ENCODE measurements at places on chromosomes 13 and 19.
A peak's percentile ranks its signal among the peaks of the same experiment; 100 is the strongest.

- H3K27me3 ChIP-seq: no peaks in the 10 kb centered on the region
- no peak for DNase-seq
- H3K27ac ChIP-seq: no peak overlapping the region
- H3K4me3 ChIP-seq: no peak overlapping the region
Measured at GRCh38 chr13:93867481-93867880, 612.0 kb downstream of the DCT start.

- H3K36me3 ChIP-seq: peaks cover 7% of the 10 kb centered on the region
- no peak for DNase-seq
- H3K27me3 ChIP-seq: no peaks in the 10 kb centered on the region
- H3K4me1 ChIP-seq: peaks cover 13% of the 10 kb centered on the region
Measured at GRCh38 chr13:20997301-20998161, 63.9 kb downstream of the LATS2 start.

GRCh38 chr13:45341799-45342500, 967 bp upstream of the TPT1 start:
- H3K27me3 ChIP-seq: no peaks in the 10 kb centered on the region
- DNase-seq: no peak
- peak overlapping the region; percentile 100 for H3K27ac ChIP-seq
- peak overlapping the region; percentile 98 for H3K4me3 ChIP-seq

GRCh38 chr19:52722062-52723003, 12.5 kb downstream of the ZNF611 start:
- H3K27me3 ChIP-seq: no peaks in the 10 kb centered on the region
- H3K4me1 ChIP-seq: peaks cover 28% of the 10 kb centered on the region
- H3K4me3 ChIP-seq: no peak overlapping the region
- peaks cover 34% of the 10 kb centered on the region for H3K36me3 ChIP-seq

GRCh38 chr13:75481176-75482069, 546 bp downstream of the TBC1D4 start:
- no peaks in the 10 kb centered on the region for H3K27me3 ChIP-seq
- no peaks in the 10 kb centered on the region for H3K36me3 ChIP-seq
- H3K4me3 ChIP-seq: peak overlapping the region; percentile 99
- peak overlapping the region; percentile 75 for H3K27ac ChIP-seq
- peak; percentile 64 for DNase-seq

GRCh38 chr19:748274-748598, 2.7 kb upstream of the MISP start:
- peaks cover 6% of the 10 kb centered on the region for H3K4me1 ChIP-seq
- DNase-seq: no peak
- no peaks in the 10 kb centered on the region for H3K27me3 ChIP-seq
- no peak overlapping the region for H3K27ac ChIP-seq
- peaks cover 8% of the 10 kb centered on the region for H3K36me3 ChIP-seq

DNA sequence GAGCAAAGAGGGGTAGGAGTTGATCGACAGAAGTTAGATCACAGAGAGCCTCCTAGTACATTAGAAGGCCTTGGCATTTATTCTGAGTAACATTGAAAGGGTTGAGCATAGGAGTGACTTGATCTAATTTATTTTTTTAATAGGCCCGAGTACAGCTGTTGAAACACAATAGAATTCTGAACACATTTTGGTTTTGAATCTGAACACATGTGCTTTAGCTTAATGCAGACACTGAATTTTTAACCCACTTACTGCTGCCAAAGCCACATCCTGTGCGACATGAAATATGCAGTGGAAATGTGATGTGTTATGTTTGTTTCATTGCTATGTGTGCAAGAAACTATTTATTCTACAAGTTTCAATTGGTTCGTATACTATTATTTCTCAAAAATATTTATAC, 1505.9 kb downstream of the PCDH9 start:
- peaks cover 3% of the 10 kb centered on the region for H3K36me3 ChIP-seq
- no peak for DNase-seq
- H3K4me3 ChIP-seq: no peak overlapping the region
- H3K27me3 ChIP-seq: no peaks in the 10 kb centered on the region
- peaks cover 10% of the 10 kb centered on the region for H3K4me1 ChIP-seq

GRCh38 chr13:79709471-79709870, 228.5 kb downstream of the NDFIP2 start:
- no peaks in the 10 kb centered on the region for H3K27me3 ChIP-seq
- no peak for DNase-seq
- H3K36me3 ChIP-seq: no peaks in the 10 kb centered on the region
- no peak overlapping the region for H3K27ac ChIP-seq
- peaks cover 8% of the 10 kb centered on the region for H3K4me1 ChIP-seq

- H3K4me1 ChIP-seq: peaks cover 58% of the 10 kb centered on the region
- no peak overlapping the region for H3K4me3 ChIP-seq
- H3K36me3 ChIP-seq: no peaks in the 10 kb centered on the region
- H3K27me3 ChIP-seq: no peaks in the 10 kb centered on the region
- peak overlapping the region; percentile 82 for H3K27ac ChIP-seq
Measured at GRCh38 chr19:2168619-2169424, 5.1 kb downstream of the DOT1L start.

DNA sequence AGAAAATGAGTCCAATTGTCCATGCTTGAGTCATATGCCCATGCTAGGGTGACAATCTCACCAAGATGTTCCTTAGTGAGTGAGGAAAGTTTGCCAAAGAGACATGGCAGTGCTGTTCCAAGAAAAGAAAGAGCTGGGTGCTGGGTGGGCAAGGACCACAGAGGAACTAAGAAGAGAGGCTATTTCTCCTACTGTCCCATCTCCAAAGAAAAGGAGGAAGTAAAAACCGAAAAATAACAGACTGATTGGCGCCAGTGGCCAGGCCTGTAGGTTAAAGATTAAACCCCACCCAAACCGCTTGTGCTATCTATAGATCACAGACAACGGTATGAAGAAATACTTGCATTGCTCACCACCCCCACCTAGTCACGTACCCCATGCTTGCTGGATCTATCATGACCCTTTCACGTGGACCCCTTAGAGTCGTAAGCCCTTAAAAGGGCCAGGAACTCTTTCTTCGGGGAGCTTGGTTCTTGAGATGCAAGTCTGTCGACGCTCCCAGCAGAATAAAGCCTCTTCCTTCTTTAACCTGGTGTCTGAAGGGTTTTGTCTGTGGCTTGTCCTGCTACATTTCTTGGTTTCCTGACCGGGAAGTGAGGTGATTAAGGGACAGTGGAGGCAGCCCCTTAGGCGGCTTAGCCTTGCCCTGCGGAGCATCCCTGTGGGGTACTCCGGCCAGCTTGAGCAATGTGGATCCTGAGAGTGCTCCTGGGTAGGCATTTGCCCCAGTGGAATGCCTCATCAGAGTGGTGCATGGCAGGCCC, 606.5 kb downstream of the UQCRFS1 start:
- no peak overlapping the region for H3K4me3 ChIP-seq
- peaks cover 5% of the 10 kb centered on the region for H3K27me3 ChIP-seq
- no peak for DNase-seq
- H3K4me1 ChIP-seq: no peaks in the 10 kb centered on the region

DNA sequence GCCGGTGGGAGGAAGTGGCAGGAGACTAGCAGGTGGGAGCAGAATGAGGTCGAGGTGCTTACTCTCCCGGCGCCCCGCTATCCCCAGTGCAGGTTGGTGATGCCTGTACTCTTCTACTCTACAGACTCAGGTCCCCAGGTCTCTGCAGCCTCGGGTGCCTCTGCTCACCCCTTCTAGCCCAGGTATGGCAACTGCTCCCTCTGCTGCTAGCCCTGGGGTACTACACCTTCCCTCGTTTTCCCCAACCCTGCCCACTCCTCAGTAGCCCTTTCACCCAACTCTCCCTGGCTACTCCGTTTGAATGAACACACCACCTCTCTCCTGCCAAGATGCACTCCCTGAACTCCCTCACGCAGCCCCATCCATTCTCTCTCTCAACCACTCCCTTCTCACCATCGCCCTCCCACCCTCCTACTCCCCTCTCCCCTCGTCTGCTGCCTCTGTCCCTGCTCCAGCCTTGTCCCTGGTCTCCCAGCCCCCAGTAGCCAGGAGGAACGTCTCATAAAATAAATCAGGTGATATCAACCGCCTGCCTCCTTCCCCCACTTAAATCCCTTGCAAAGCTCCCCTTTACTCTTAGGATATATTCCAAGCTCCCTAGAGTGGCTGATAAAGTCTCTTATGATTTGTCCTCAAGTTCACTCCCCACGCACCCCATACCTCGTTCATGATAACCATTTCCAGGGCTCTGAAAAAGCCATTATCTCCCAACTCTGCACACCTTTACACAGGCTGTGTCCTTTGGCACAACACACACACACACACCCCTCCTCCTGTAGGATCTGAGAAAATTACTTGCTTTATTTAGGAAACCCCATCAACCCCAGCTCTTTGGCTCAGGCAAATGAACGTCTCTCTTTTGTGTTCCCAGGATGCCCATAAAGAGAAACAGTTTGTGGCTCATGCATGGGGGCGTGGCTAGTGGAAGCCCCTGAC, 8.2 kb upstream of the MEIS3 start:
- H3K36me3 ChIP-seq: no peaks in the 10 kb centered on the region
- H3K4me1 ChIP-seq: peaks cover 22% of the 10 kb centered on the region
- DNase-seq: peak; percentile 93
- no peak overlapping the region for H3K27ac ChIP-seq
- H3K27me3 ChIP-seq: peaks cover 28% of the 10 kb centered on the region

GRCh38 chr19:48718711-48719231, 754 bp downstream of the MAMSTR start:
- no peak for DNase-seq
- H3K4me1 ChIP-seq: peaks cover 42% of the 10 kb centered on the region

- no peaks in the 10 kb centered on the region for H3K27me3 ChIP-seq
- no peak overlapping the region for H3K4me3 ChIP-seq
- no peaks in the 10 kb centered on the region for H3K4me1 ChIP-seq
Measured at GRCh38 chr19:22901431-22902130, 69.5 kb downstream of the ZNF723 start.

GRCh38 chr13:44919104-44919804, 70.0 kb downstream of the NUFIP1 start:
- peaks cover 8% of the 10 kb centered on the region for H3K4me1 ChIP-seq
- no peak for DNase-seq
- no peaks in the 10 kb centered on the region for H3K36me3 ChIP-seq
- H3K27ac ChIP-seq: no peak overlapping the region
- peak overlapping the region; percentile 30 for H3K4me3 ChIP-seq

DNA sequence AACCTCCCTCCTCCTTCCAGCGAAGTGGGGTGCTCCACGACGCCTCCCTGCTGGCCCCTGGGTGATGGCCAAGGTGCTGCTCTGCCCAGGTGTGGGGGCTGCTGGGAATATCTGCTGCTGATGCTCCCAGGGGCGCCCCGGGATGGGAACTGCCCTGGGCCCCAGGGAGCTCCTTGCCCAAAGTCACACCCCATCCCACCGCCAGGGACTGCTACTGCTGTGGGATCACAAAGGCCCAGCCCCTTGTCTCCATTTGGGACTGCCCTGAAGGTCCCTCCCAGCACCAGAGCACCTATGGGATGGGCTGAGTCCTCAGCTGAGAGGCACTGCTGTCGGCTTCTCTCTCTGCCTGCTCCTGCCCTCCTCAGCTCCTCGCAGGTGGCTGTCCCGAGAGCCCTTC, 19.0 kb downstream of the CHST8 start:
- H3K27me3 ChIP-seq: peaks cover 36% of the 10 kb centered on the region
- DNase-seq: no peak
- no peaks in the 10 kb centered on the region for H3K36me3 ChIP-seq
- H3K27ac ChIP-seq: no peak overlapping the region

- H3K4me3 ChIP-seq: no peak overlapping the region
- H3K4me1 ChIP-seq: no peaks in the 10 kb centered on the region
- H3K27ac ChIP-seq: no peak overlapping the region
Measured at GRCh38 chr13:112267660-112268059, 108.5 kb upstream of the SPACA7 start.

DNA sequence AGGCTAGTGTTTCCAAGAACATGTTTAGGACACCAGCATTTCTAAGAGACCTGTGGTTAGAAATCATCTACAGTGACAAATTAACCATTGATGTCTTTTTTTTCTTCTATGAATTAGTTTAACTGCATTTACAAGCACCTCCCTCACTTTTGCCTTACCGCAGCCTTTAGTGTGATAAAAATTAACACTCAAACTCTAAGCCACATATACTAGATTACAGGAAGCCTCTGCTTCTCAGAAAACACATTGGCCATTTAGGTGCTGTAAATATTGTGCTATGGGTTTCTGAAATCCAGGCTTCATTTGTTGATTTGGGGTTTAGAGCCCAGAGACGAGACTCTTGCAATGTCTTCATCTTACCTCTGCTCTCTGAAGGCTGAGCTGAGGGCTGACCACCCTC, 34.6 kb upstream of the OLFM4 start:
- peaks cover 4% of the 10 kb centered on the region for H3K27me3 ChIP-seq
- no peak for DNase-seq
- no peak overlapping the region for H3K4me3 ChIP-seq
- H3K27ac ChIP-seq: no peak overlapping the region
- H3K4me1 ChIP-seq: peaks cover 14% of the 10 kb centered on the region

GRCh38 chr13:93685900-93686299, 459.3 kb downstream of the GPC6 start:
- H3K4me1 ChIP-seq: peaks cover 15% of the 10 kb centered on the region
- H3K27ac ChIP-seq: no peak overlapping the region
- no peaks in the 10 kb centered on the region for H3K27me3 ChIP-seq
- no peaks in the 10 kb centered on the region for H3K36me3 ChIP-seq
- DNase-seq: no peak
- H3K4me3 ChIP-seq: no peak overlapping the region

DNA sequence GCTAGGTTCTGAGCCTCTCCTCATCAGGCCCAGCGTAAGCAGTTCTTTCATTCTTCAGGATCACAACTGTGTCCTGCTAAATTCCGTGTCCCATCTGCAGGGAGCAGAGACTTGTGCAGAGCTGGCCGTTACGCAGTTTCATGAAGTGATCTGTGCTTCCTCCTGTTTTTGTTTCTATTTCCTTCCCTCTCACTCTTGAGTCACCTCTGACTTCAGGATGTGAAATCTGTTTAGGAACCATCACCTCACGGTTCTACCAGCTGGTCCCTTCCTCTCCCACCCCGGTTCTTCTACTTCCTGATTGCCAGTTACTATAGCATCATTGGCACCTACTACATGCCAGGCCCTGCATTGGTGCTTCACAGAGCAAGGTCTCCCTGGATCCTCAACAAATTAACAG, 8.5 kb downstream of the MAU2 start:
- H3K4me3 ChIP-seq: no peak overlapping the region
- no peaks in the 10 kb centered on the region for H3K27me3 ChIP-seq

DNA sequence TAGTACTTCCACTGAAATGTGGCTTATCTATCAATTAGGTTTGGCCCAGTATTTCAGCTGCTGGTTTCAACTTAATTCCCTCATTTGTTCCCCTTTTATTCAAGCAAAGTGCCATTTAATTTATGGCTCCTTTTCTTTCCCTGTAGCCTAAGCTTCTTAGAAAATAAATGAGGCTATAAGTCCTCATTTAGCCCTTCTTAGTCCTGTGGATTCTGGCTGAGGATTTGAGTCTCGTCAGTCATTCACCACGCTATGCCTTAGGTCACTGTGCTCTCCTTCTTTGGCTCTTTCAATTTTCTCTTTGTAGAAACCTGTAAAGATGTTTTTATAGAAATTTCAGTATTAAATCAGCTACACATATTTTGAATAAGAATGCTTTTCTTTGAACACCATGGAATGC, 579.1 kb downstream of the GPC6 start:
- H3K4me1 ChIP-seq: peaks cover 15% of the 10 kb centered on the region
- H3K4me3 ChIP-seq: no peak overlapping the region
- DNase-seq: no peak
- H3K36me3 ChIP-seq: peaks cover 3% of the 10 kb centered on the region
- H3K27me3 ChIP-seq: no peaks in the 10 kb centered on the region
- no peak overlapping the region for H3K27ac ChIP-seq

All from mesothelial cell of epicardium (in vitro differentiated cells).